NCI-H1092 (cell line): ENCODE measurements at places on chromosomes 5 and 9.

- no peak for DNase-seq
These were observed 7.7 kb downstream of the ZSWIM6 start for GRCh38 chr5:61339764-61340163.

GRCh38 chr5:95178046-95178651, 106.7 kb downstream of the MCTP1 start:
- DNase-seq, result no peak

DNA sequence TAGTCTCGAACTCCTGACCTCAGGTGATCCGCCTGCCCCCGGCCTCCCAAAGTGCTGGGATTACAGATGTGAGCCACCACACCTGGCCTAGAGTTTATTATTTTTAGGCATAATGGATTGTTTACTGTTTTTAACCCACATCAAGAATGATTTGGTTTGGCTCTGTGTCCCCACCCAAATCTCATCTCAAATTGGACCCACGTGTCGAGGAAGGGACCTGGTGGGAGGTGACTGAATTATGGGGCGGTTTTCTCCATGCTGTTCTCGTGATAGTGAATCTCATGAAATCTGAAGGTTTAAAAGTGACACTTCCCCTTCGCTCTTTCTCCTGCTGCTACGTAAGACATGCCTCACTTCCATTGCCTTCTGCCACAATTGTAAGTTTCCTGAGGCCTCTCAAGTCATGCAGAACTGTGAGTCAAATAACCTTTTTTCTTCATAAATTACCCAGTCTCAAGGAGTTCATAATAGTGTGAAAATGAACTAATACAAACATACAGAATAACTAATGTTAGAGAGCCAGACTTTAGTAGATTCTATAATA, 88.2 kb downstream of the RICTOR start:
- DNase-seq, result no peak

DNA sequence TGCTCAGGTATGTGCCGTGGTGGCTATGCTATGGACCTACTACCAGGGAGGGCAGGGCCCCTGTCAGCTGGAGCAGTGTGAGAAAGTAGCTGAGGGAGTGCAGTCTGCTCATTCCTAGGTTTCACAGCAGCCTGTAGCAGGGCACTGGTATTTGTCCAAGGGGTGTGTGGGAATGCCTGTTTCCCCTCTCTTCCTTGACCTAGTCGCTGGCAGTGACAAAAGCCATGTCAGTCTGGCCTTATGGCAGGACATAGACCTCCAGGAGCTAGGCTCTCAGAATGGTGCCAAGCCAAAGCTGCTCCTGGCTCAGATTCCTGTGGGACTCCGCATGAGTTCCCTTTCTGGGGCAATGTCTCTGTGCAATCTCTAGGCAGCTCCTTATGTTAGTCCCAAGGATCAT, 253.9 kb upstream of the TYRP1 start:
- DNase-seq, result no peak

DNA sequence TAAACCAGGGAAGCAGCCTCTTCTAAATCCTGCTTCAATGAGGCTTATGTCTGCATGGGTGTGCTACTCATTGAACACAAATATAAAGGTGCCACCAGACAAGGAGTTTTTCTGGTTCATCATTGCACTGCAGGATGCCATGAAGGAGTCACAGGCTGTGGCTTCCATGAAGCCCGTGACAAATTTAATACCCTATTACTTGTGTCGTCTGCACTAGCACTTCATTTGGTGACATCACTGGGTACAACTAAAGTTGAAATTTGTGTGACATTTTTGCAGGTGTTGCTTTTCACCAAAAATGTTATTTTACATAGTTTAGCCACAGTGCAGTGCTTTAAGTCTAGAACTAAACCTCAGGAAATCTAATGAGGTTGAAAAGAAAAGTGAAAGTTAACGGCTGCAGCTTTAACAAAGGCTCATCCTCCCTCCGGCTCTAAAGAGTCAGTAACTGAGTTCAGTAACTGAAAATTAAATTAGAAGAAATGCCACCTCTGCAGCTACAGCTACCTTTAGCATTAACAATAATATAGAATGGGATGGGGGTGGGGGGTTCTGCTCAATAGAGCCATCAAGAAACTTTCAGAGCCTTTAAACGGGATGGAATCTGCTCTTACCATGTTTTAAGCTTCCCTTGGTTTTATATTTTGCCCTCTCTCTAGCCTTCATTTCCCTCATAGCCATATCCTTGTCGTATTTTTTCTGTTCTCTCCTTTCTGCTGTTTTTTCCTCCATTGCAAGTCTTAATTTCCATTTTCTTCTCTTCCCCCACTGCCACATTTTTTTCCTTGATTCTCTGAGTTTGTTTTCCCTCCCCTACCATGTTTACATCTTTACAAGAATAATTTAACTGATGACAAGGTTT, 233.8 kb upstream of the TMEM161B start:
- no peak for DNase-seq

GRCh38 chr9:125544988-125545651, 161.9 kb downstream of the MAPKAP1 start:
- DNase-seq, result no peak

- no peak for DNase-seq
These were observed 27.5 kb downstream of the GPX3 start for GRCh38 chr5:151047814-151048425.

- DNase-seq, result no peak
These were observed 60.1 kb upstream of the FCHO2 start for GRCh38 chr5:72895758-72896157.

- no peak for DNase-seq
These were observed 428.2 kb downstream of the IRX1 start for GRCh38 chr5:4023753-4024335.

GRCh38 chr5:156124708-156125107, 202.3 kb upstream of the SGCD start:
- no peak for DNase-seq

DNA sequence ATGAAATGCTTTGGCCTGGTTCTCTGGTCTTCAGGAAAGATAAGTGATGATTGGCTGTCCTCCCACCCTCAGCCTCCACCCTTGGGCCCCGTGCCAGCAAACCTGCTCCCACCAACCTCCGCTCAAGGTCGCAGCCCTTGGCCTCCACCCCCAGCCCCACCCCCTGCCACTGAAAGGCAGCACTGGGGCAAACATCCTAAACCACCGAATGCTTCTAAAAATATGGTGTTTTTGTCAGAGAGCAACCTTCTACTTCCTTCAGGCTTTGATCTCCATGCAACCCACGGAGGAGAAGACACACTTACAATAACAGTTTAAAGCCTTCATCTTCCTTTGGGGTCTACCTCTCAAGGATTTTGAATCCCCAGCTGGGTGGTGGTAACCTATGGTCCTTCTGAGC, 24.0 kb upstream of the TCF7 start:
- DNase-seq, result no peak

GRCh38 chr5:132762246-132763000, 14.6 kb downstream of the SEPTIN8 start:
- DNase-seq, result no peak

GRCh38 chr9:33524306-33524947, 376 bp downstream of the ANKRD18B start:
- no peak for DNase-seq

GRCh38 chr9:131049829-131050715, 41.1 kb downstream of the LAMC3 start:
- no peak for DNase-seq

DNA sequence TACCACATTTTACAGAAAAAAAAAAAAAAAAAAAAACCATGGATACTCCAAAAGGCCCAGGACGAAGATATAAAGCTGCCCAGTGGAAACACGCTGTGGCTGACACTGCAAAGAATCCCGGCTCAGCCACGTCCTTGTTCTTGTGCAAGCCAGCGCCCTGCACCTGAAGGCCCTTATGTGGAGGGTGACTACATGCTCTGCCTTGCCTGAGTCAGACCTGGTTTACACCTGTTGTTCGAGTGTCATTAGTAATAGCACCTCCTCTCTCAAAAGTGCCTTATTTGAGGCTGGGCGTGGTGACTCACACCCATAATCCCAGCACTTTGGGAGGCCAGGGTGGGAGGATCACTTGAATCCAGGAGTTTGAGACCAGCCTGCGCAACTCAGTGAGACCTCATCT, 54.3 kb upstream of the ZSWIM6 start:
- no peak for DNase-seq
